Stimulated activated memory B cell treated with anti-CD40 and anti-IgM and Interleukin-4, amounts not matched to agents 10 μg/mL and 1 μg/mL and 100 μg/mL, for 72 hours (primary cell): ENCODE measurements at places on chromosomes 12 and 14.

DNA sequence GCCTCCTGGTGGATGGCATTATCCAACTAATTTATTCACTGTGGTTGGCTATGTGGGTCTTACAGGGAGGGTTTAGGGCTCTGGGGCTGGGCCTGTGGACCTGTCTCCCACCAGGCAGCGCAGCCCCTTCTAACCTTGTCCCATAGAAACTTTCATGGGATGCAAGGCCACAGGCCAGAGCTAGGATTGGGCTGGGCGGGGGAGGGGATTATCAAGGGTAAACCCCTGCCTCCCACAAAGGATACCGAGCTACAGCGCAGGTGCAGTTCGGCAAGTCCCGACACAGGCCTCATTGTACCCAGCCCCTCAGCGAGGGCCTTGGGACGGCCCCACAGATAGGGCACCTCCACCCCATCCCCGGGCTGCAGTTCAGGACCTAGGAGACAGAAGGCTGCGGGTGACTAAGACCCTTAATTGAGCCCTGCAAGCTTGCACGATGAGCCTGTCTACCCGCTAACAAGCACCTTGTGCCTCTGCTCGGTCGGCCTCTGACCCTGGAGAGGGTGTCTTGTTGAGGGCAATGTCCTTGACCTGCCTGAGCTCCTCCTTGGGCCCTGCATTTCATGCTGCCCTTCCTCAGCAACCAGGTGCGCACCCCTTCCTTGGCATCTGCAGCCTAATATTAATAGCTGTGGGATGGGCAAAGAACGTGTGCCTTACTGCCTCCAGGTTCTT is 46.7 kb downstream of the PSMA6 start:
- no peak for ATAC-seq

DNA sequence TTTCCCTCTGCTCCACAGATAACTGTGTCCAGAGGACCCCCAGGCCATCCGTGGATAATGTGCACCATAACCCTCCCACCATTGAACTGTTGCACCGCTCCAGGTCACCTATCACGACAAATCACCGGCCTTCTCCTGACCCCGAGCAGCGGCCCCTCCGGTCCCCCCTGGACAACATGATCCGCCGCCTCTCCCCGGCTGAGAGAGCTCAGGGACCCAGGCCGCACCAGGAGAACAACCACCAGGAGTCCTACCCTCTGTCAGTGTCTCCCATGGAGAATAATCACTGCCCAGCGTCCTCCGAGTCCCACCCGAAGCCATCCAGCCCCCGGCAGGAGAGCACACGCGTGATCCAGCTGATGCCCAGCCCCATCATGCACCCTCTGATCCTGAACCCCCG is 201.3 kb upstream of the BCL2L14 start:
- no peak for ATAC-seq

DNA sequence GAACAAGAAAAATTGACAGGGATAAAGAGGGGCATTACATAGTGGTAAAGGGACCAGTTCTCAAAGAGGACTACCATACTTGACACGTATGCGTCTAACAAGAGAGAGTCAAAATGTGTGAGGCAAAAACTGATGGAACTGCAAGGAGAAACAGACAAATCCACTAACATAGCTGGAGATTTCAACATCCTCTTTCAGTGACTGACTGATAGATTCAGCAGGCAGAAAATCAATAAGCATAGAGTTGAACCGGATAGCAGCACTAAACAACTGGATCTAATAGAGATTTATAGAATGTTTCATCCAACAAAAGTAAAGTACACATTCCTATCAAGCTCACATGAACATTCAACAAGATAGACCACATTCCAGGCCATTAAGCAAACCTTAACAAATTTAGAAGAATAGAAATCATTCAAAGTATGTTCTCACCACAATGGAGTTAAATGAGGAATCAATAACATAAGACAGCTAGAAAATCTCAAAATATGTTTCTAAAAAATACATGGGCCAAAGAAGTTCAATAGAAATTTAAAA is 16.1 kb upstream of the CRACR2A start:
- no peak for ATAC-seq

GRCh38 chr12:52401526-52401925 is 4.6 kb downstream of the KRT82 start:
- ATAC-seq: no peak

GRCh38 chr12:19120795-19121194 is 8.7 kb upstream of the PLEKHA5 start:
- no peak for ATAC-seq

- peak; percentile 49 for ATAC-seq
These were observed 23.3 kb upstream of the CCER1 start for GRCh38 chr12:90978117-90978770.

- no peak for ATAC-seq
These were observed 448.1 kb downstream of the BCAT1 start for GRCh38 chr12:24500831-24501230.

GRCh38 chr12:113466454-113467141 is 5.1 kb downstream of the LHX5 start:
- no peak for ATAC-seq

DNA sequence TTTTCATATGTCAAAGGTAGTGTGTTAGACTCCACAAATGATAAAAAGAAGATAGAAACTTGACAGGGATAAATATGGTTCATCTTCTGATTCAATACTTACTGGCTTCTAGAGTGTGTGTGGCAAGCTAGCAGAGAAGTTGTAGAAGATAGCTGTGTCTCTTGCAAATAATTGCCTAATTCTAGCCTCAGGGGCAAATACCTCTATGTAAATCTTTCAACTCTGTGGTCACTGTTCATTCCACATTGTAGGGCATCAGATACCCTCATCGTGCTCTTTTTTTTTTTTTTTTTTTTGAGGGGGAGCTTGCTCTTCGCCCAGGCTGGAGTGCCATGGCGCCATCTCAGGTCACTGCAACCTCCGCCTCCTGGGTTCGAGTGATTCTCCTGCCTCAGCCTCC is 1.7 kb downstream of the OLR1 start:
- no peak for ATAC-seq

DNA sequence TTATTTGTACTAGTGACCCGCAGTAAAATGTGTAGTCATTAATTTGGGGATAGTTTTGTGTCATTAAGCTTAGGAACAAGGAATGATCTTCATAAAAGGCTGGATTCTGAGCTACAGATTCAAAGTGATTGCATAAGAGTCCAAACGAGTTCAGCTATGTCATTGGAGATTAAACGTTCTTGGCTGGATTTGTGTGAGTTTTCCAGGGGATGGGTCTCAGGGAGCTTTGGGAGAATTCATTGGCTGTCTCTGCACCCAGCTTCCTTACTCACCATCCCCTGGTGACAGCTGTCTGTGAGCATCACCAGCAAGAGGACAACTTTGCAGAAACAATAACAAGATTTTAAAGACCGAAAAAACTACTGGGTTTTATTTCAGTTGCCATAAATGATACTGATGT is 130.4 kb downstream of the DAAM1 start:
- no peak for ATAC-seq

- no peak for ATAC-seq
These were observed 11.5 kb upstream of the E2F7 start for GRCh38 chr12:77076886-77077285.

GRCh38 chr14:74619672-74620131 is 7.7 kb upstream of the LTBP2 start:
- ATAC-seq: no peak

DNA sequence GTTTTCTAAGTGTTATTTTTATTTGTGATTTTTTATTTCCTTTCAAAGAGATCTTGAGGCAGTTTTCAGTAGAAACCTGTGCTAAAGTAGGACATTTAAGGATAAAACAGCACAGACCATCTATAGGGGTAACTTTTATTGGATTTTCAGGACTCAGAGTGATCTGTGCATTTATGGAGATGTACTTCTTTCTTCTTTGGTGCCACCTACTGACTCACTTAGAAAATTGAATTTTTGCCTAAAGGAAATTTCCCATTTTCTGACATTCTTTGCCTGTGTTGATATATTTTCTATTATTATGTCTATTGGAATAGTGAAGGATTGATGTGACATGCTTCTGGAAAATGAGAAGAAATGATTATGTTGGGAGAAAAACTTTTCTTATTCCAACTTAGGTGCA is 113.0 kb downstream of the UNC79 start:
- ATAC-seq: no peak

DNA sequence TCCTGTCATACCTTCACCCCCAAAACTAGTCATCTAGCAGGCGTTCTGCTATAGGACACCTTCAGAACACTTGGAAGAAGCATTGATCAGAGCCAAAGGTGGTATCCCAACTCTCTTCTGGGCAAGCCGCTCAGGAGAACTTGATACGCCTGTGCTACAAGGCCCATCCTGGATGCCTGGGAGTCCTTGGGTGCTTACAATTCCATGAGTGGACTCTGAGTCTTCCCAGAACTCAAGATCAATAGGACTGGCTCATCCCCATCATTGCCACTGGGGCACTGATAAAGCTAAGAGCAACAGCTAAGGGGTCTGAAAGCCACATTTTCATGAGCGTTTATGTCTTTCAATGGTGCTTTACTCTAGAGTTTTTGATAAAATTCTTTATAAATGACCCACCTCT is 1.9 kb downstream of the SPTB start:
- ATAC-seq: no peak

GRCh38 chr14:24398653-24399446 is at the start of gene NYNRIN:
Gene NYNRIN, plus strand, starts transcription at chr14:24399003. Its CDS starts 244 bp downstream, at chr14:24399247.
- peak; percentile 72 for ATAC-seq

GRCh38 chr12:125249066-125249824 is 184.0 kb downstream of the AACS start:
- no peak for ATAC-seq

DNA sequence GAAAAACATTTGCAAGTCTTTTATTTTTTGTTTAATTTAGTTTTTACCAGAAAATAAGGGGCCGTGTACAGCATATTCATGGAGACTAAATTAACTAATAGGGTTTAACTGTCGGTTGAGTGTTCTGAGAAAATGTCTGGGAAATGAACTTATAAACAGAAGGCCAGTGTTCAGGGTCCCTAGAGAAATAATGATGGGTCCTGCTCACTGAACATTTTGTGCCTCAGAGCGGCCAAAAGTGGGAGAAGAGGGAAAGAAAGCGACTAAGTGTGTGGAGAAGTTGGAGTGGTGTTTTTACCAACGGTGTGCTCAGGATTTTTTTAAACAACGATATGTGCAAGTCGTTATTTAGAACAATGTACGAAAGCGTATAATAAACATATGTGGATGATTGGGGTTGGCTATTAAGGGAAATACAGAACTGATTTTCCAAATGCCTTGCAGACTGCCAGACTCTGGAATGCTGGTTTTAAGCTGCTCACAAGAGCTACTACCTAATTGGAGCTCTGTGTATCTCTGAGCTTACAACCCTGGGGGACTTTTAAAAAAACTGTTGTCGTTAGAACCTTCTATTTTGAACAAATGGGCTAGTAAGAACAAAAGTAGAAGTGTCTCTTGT is 166.7 kb downstream of the SLC38A4 start:
- no peak for ATAC-seq

DNA sequence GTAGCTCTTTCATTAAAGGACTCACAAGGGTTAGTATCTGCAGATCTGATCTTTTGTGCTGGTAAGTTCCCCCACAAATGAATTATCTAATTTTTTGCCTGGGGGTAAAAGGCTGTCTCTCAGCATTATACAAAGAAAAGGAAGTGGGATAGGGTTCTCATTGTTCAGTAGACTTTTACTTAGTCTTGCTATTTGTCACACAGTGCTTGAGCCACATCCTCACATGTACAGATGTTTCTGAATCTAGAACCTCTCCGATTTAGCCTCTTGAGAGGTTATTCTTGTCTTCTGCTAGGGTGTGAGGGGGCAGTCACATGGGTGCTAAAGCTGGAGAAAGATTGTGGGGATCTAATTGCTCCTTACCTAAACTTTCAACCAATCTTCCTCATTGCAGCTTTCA is 93.0 kb downstream of the SLC41A2 start:
- peak; percentile 77 for ATAC-seq

DNA sequence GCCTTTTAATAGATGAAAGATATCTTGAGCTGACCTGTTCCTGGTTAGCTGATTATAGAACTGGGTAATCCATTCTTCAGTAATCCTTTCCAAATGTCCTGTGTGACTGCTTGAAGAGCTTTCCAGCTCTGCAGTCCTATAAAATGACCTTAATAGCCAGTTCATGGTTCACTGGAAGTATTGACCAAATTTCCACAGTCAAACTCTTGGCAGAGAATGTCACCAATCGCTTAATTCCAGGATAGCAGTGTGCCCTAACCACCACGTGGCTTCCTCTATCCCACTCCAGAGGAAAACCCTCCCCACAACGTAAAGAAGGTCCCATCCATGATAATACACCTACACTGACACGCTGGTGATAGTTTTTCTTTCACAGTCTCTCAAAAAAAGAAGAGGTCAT is 17.4 kb downstream of the PRKAB1 start:
- no peak for ATAC-seq

DNA sequence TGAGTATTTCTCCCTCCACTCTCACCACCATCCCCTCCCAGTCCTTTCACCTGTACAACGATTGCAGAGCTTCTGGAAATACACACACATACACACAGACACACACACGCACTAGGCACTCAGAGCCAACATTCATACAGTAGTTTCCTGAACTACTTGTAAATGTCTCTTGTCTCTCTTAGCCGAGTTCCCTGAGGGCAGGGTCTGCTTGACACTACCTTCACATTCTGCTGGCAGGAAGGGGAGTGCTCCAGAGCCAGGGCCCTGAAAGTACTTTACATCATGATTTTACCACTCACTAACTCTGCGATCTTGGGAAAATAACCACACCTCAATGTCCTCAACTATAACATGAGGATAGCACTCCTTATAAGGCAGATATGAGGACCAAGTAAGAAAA is 82.7 kb downstream of the GAS2L3 start:
- no peak for ATAC-seq

DNA sequence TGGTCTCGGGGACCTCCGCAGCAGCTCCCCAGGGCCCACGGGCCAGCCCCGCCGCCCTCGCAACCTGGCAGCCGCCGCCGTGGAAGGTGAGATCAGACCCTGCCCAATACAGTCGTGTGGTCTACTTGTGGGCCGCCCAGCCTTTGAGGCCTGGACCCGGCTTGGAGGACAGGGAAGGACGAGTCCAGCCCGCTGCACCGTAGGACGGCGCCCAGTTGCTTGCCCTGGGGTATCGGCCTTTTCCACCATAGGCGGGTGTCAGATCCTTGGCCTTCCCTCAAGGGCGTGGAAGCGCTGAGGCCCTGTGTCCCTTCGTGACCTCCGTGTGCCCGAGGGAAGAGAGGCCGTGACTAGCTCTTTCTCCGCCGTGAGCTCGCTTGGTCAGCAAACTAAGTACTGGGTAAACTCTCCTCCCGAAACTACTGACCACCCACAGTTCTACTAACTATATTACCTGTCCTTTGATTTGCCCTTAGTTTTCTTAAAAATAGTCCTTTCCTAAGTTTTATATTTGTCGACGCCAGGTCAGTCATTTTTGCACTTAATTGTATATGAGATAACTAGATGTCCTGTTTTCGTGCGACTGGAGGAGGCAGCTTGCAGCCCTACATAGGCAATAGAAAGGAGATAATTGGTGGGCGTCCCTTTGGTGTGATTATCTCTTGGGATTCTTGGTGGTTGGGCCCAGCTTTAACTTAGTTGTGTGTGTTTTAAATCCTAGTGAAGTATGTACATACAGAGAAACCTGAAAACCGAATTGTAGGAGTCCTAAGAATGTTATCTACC is 757 bp downstream of the SLC25A3 start:
- peak; percentile 48 for ATAC-seq

- no peak for ATAC-seq
These were observed 663 bp upstream of the ULK1 start for GRCh38 chr12:131893605-131894312.
